Stimulated activated CD4-positive, alpha-beta T cell treated with anti-CD3 and anti-CD28 coated beads, Interleukin-12 subunit alpha, Interleukin-12 subunit beta, amount 100 ng/mL, for 4 hours (primary cell): ENCODE measurements at places on chromosomes 11 and 22.

GRCh38 chr22:44181912-44182587, 1.3 kb downstream of the PARVG start:
- DNase-seq = peak; percentile 12

GRCh38 chr11:130638033-130638432, 189.6 kb downstream of the ADAMTS15 start:
- DNase-seq = no peak

- DNase-seq = no peak
Measured at GRCh38 chr11:78922859-78923625, 348.4 kb upstream of the NARS2 start.

- DNase-seq = no peak
Measured at GRCh38 chr11:46461461-46461927, 69.9 kb upstream of the CHRM4 start.

DNA sequence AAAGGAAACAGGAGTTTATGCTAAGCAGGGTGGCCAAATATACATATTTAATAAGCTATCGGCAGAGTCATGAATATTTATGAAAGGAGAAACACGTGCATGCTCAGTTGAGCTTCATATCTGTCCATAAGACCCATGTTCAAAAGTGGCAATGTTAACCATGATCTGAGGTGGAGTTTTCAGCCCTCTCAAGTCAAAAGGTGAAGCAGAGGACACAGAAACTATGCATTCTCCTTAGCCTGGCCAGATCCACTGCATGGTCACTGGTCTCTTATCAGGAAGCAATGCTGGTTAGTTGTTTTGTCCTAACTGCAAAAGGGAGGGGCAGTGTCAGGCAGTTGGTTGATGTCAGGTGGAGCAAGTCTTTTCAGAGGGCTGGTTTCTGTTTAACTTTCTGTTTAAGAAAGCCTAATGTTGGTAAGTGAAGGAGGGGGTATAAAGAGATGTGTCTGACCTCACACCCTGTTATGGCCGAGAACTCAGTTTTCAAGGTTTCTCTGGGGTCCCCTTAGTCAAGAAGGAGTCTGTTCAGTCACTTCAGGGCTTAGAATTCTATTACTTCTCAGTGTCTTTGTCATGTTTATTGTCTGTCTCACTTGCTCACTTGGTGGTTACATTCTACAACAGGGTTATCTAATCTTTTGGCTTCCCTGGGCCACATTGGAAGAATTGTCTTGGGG, 5.5 kb upstream of the SELENOH start:
- no peak for DNase-seq
